ENCODE measurements at places on chromosomes 3 and 15. TPM values are rescaled to one million over a fixed set of nuclear protein-coding genes. Genes with fewer than 3 reads are reported as not detected.

GRCh38 chr3:107242579-107242978 lies 134.7 kb upstream of the CCDC54 start:
- DNase-seq, result peak; percentile 57

DNA sequence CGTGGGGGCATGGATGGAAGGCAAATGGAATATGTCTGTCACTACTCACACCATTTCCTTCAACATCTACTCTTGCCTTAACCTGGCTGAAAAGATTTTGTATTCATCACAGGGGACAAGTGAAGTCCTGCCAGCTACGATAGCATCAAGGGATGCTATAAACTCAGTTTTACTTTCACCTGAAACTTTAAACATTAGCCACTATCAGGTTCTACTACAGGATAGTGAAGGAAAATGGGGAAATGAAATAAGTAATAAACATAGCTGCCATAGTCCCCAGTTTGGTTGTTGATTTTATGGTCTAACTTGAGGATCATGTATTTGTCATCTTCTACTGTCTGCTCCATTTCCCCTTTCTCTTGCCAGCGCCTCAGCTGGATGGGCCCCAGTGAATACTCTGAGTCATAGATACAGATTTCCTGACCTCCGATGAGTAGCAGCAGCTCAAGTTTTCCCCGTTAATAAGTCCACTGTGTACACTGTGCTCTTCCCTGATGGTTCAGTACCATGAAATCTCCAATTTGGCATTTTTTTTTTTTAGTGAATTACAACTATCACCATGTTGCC lies 338.2 kb upstream of the SLCO3A1 start:
- DNase-seq, result peak; percentile 42

- DNase-seq, result no peak
Measured at GRCh38 chr3:52537726-52538421, 1.5 kb downstream of the UQCC5 start.

The ISLR2 gene
- not detected for total RNA-seq

The GPR15 gene
- total RNA-seq, result not detected

DNA sequence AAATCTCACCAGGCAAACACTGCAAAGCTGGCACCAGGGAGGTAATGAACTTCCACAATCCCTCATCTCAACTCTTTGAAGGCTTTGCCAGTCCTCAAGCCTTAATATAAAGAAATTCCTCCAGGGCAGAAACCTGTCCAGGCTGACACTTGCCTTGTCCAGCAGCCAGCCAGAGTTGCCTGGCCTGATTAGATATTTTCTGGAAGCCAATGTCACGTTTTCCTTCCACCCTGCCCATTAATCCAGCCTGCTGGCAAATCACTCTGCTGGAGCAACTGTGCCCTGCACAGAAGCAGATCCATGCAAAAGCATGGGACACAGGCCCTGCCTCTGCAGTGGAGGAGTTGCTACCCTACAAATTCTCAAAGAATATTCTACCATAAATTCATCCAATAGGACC lies 56.5 kb downstream of the HEG1 start:
- DNase-seq, result no peak

GRCh38 chr3:27591312-27592210 lies 107.4 kb upstream of the SLC4A7 start:
- DNase-seq, result no peak

The COL8A1 gene
- total RNA-seq, result 324 TPM

Data from fibroblast of villous mesenchyme (primary cell).